Activated CD4-positive, alpha-beta memory T cell treated with anti-CD3 and anti-CD28 coated beads, Interleukin-2, amount 10 ng/mL, durations not matched to agents 7 days and 5 days (primary cell): ENCODE measurements at places on chromosomes 4 and X. TPM values are rescaled to one million over a fixed set of nuclear protein-coding genes. Genes with fewer than 3 reads are reported as not detected.

The FGFBP1 gene
- total RNA-seq: not detected

The SLC6A14 gene
- not detected for total RNA-seq

The MAGEA2 gene
- not detected for total RNA-seq

The FGFR3 gene
- 0.45 TPM for total RNA-seq

The HUWE1 gene
- total RNA-seq: 237 TPM

The CTAG1B gene
- not detected for total RNA-seq

The ENPEP gene
- total RNA-seq: 0.65 TPM

GRCh38 chr4:6991771-6992557 lies 51.2 kb upstream of the TADA2B start:
- DNase-seq: no peak

GRCh38 chr4:25756503-25756902 lies 100.9 kb downstream of the SLC34A2 start:
- no peak for DNase-seq

DNA sequence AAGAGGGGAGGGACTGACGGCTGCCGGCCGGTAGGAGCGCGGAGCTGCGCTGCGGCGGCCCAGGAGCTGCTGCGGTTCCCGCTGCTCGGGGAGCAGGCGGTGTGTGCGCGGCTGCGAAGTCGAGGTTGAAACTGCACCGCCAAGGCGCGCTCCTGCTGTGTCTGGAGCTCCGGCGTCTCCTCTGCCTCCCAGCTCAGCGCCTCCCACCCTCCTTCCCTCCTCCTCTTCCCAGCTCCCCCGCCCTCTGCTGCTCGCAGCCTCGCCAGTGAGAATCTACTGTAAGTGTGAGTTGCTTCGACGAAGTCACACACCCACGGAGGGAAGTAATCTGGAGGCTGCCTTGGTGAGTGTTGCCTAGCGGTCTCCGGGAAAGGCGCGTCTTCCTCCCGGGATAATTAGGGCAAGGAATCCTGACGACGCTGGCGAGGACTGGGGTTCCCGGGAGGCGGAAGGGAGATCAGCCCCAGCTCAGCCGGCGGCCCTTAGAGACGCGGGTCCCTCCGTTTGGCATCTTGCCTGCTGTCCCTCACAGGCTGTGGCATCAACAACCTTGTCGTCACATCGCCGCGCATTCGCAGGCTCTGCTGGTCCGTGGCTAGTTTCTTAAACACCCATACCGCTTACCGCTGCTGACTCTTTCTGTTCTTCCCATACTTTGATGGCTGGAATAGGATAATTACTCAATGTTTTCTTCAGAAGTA lies at the start of gene EPHA5:
Gene EPHA5 (minus strand): TSS at position 159 of the 701 bp plus-strand sequence. CDS start 747 bp downstream, outside the sequence.
- DNase-seq: no peak

GRCh38 chr4:680551-680927 lies 6.2 kb downstream of the MYL5 start:
- no peak for DNase-seq

- no peak for DNase-seq
These were observed 106.3 kb upstream of the TNIP3 start for GRCh38 chr4:121270389-121270788.

DNA sequence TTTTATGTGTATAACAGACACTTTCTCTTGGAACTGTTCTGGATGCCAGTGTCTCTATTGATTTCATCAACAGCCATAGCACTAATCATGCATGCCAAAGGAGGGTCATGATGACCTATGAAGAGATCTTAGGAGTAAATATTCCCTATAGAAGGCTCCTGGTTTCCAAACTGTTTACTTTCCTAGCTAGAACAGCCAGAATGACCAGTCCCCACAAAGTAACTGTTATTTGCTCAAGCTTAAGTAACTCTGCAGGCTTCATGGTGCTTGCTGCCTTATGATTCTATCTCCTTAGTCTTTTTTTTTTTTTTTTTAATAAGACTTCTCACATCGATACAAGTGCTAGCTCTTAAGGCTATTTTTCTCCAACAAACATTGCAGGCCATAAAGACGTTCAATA lies 12.4 kb downstream of the S100G start:
- no peak for DNase-seq

- peak; percentile 71 for DNase-seq
These were observed at the start of gene REPS2 for GRCh38 chrX:16946361-16946964. Gene REPS2 (plus strand): TSS chrX:16946658. CDS start chrX:16946862, 204 bp downstream.
